ENCODE measurements at places on chromosomes 2 and 18. TPM values are rescaled to one million over a fixed set of nuclear protein-coding genes. Genes with fewer than 3 reads are reported as not detected.

ALPI gene
- not detected for polyA plus RNA-seq

AQP4 gene
- polyA plus RNA-seq: 50.1 TPM

LOXL3 gene
- polyA plus RNA-seq: 10.2 TPM

IL1RN gene
- polyA plus RNA-seq: 2.1 TPM

PID1 gene
- polyA plus RNA-seq: 25.9 TPM

SERPINB8 gene
- polyA plus RNA-seq: 3.4 TPM

IMP4 gene
- polyA plus RNA-seq: 36.2 TPM

CD8B gene
- polyA plus RNA-seq: 0.48 TPM

CPO gene
- polyA plus RNA-seq: 0.69 TPM

CFAP65 gene
- 3.3 TPM for polyA plus RNA-seq

PLB1 gene
- 2.1 TPM for polyA plus RNA-seq

TUBB8B gene
- polyA plus RNA-seq: 0.42 TPM

RFTN2 gene
- polyA plus RNA-seq: 19.6 TPM

GGCX gene
- polyA plus RNA-seq: 37.9 TPM

NAT8 gene
- 1.2 TPM for polyA plus RNA-seq

POMC gene
- polyA plus RNA-seq: 3.3 TPM

CIDEA gene
- polyA plus RNA-seq: 0.77 TPM

PLCD4 gene
- polyA plus RNA-seq: 13.3 TPM

UGT1A10 gene
- not detected for polyA plus RNA-seq

RAPH1 gene
- polyA plus RNA-seq: 25.8 TPM

KRTCAP3 gene
- 16.3 TPM for polyA plus RNA-seq

D2HGDH gene
- polyA plus RNA-seq: 41.0 TPM

Measured in left lung (tissue), 14 donors.